ENCODE measurements at places on chromosomes 4 and X.

- DNase-seq, result no peak
Measured at GRCh38 chr4:648579-649292, 23.4 kb downstream of the PDE6B start.

DNA sequence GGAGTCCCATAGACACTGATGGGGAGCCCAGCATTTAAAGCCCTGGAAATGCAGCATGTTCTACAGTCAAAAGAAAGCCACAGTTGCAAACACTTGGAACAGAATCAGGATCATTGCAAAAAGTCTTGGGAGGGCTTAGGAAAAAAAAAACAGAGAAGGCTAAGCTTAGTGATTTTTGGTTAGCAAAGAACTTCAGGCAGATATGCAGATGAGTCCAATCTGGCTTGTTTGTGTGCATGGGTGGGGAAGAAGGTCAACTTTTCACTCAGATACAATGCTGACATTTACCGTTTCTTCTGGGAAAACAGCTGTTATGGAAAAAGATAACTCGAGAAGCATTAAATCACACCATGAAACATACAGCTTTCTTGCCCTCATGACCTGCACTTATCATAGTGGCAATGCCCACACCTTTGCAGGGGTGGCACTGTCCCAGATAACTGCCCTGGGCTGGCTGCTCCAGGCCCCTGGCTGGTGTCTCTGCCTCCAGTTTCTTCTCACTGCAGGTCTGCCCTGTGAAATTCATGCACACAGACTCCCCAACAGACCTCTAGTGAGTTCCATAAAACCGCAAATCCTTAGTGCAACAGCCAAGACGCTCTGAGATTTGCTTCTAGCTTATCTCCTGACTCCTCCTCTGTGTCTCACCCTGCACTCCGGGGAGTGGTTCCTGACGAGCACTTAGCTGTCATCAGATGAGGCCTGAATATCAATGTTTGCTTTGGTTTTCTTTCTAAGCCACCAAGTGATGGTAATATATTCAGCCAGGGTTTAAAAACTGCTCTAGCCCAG lies 99.2 kb downstream of the DRD5 start:
- no peak for DNase-seq

GRCh38 chrX:133923113-133923512 lies 62.3 kb downstream of the GPC3 start:
- DNase-seq, result no peak

- DNase-seq, result no peak
Measured at GRCh38 chr4:101993842-101994775, 203.6 kb downstream of the BANK1 start.

DNA sequence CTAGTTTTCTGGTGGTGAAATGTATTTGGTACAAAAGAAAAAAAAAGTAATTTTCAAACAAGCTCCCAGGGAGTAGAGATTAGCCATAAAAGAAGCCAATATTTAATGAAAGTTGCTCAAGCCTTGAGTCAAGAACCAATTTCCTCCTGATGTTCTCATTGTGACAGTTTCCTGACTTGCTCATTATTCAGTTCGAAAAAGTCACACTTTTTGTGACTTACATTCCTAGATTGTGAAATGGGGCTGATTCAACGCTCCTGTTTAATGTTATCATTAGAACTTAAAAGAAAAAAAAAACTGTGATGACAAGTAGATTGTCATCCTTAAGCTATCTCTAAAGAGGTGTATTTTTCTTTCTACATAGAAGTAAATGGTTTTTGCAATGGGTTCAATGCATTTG lies 122.6 kb upstream of the BMPR1B start:
- DNase-seq, result no peak

DNA sequence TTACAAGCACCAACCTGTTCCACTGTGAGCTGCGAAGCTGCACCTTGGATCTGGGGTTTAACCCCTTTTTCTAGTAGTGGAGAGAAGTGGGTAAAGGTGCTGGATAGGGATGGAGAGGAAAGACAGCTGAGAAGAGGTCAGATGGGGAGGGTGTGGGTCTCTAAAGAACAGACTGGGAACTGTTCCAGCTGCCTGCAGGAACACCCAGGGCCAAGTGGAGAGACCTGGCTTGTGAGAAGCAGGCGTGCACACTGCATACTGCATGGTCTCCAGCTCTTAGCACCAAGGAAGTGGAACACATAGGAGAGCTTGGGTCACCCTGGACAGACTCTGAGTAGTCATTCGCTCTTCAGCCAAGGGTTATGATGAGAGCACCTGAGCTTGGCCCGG lies 16.1 kb downstream of the BCOR start:
- DNase-seq, result no peak

- DNase-seq, result no peak
Measured at GRCh38 chr4:112616984-112617383, 19.7 kb downstream of the ZGRF1 start.
